Naive thymus-derived CD8-positive, alpha-beta T cell (primary cell): ENCODE measurements at places on chromosomes 1 and 21. TPM values are rescaled to one million over a fixed set of nuclear protein-coding genes. Genes with fewer than 3 reads are reported as not detected.
A peak's percentile ranks its signal among the peaks of the same experiment; 100 is the strongest.

DNA sequence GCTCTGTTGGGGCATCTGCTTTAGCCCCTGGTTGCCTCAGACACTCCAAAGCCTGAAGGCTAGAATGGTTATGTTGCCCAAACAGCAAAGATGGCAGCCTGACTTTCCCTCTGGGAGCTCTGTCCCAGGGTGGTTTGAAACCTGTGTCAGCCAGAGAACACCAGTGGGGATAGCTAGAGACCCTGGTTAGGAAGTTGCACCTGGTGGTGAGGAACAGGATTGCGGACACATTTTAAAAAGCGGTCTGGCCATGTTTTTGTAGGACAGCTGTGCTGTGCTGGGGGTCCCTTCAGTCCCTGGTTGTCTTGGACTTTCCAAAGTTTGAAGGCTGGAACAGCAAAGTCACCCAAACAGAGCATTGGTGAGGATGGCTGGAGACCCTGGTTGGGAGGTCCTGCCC is 87.8 kb downstream of the DNM3 start:
- H3K36me3 ChIP-seq: peaks cover 2% of the 10 kb centered on the region
- H3K27ac ChIP-seq: no peak overlapping the region
- DNase-seq: no peak
- no peak overlapping the region for H3K4me3 ChIP-seq
- no peaks in the 10 kb centered on the region for H3K4me1 ChIP-seq

FHAD1 gene
- not detected for total RNA-seq

DNA sequence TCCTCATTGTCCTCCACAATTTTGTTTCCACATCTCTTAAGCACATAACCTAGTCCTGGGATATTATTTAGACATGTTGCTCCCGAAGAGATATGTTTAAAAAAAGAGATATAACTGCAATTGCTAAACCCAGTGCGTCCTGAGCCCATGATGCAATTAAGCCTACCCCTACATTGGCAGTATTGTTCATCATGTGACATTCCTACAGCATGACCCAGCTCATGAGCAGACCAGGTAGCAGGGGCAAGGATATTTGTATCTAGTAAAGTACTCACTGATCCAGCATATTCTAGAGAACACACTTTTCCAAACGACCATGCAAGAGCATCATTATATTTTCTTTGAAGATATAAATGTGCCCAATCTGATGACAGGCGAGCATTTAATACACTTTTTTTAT is 1.2 kb downstream of the ADAM30 start:
- no peak overlapping the region for H3K4me3 ChIP-seq
- H3K4me1 ChIP-seq: peaks cover 9% of the 10 kb centered on the region
- no peak overlapping the region for H3K27ac ChIP-seq
- peaks cover 5% of the 10 kb centered on the region for H3K27me3 ChIP-seq

GRCh38 chr1:154348429-154349076 is 23.2 kb downstream of the ATP8B2 start:
- H3K4me1 ChIP-seq: peaks cover 41% of the 10 kb centered on the region
- peaks cover 24% of the 10 kb centered on the region for H3K36me3 ChIP-seq
- DNase-seq: no peak
- H3K27me3 ChIP-seq: no peaks in the 10 kb centered on the region
- peak overlapping the region; percentile 14 for H3K27ac ChIP-seq
- no peak overlapping the region for H3K4me3 ChIP-seq

DYNLT5 gene
- total RNA-seq: not detected

DNA sequence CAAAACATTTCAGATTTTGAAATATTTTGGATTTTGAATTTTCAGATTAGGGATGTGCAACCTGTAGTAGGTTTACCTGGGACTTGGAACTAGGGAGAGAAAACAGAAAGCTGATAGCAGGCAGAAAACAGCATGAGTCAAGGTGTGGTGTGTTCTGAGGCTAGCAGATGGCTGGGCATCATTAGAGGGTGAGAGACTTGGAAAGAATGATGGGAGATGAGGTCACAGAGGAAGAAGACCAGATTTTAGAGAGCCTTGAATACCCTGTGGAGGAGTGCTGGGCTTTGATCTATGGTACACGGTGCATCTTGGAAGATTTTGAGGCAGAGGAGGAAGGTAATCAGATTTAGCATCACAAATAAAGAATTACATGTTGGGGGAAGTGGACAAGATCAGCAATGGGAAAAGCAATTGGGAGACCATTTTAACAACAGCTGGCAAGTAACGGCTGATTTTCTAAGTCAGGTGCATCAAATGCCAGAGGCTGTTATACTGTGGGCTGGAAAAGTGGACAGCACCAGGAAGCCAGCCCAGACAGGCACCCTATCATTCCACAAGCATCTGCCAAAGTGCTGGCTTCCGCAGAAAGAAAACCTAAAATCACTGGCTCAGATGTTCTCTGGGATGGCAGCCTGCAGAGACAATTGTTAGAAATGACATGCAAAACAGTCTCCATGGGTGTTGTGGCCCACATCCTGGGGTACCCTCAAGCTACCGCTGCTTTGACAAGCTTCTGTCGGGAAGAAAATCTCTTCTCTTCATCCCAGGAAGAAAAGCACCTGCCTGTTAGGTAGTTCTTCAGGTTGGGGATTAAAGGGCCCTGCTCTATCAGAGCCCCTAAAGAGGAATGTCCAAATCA is 30.9 kb upstream of the CAMK1G start:
- DNase-seq: no peak
- H3K4me1 ChIP-seq: peaks cover 2% of the 10 kb centered on the region
- no peaks in the 10 kb centered on the region for H3K36me3 ChIP-seq
- peaks cover 10% of the 10 kb centered on the region for H3K27me3 ChIP-seq
- no peak overlapping the region for H3K4me3 ChIP-seq

GRCh38 chr1:81226603-81226928 is 574.2 kb upstream of the ADGRL2 start:
- H3K27ac ChIP-seq: no peak overlapping the region
- no peaks in the 10 kb centered on the region for H3K27me3 ChIP-seq
- no peaks in the 10 kb centered on the region for H3K4me1 ChIP-seq

ZNF683 gene
- 2.1 TPM for total RNA-seq

GRCh38 chr1:186802388-186802787 is 26.4 kb upstream of the PLA2G4A start:
- no peaks in the 10 kb centered on the region for H3K36me3 ChIP-seq
- no peak overlapping the region for H3K27ac ChIP-seq
- no peak for DNase-seq
- no peaks in the 10 kb centered on the region for H3K27me3 ChIP-seq
- no peak overlapping the region for H3K4me3 ChIP-seq
- H3K4me1 ChIP-seq: no peaks in the 10 kb centered on the region

- no peaks in the 10 kb centered on the region for H3K36me3 ChIP-seq
- H3K4me1 ChIP-seq: no peaks in the 10 kb centered on the region
- H3K27ac ChIP-seq: no peak overlapping the region
- no peak for DNase-seq
- no peak overlapping the region for H3K4me3 ChIP-seq
Measured at GRCh38 chr1:199690496-199690895, 337.0 kb upstream of the NR5A2 start.

GPR61 gene
- 1.2 TPM for total RNA-seq

- no peak overlapping the region for H3K27ac ChIP-seq
- H3K27me3 ChIP-seq: peaks cover 5% of the 10 kb centered on the region
- H3K4me3 ChIP-seq: no peak overlapping the region
- no peaks in the 10 kb centered on the region for H3K4me1 ChIP-seq
- no peaks in the 10 kb centered on the region for H3K36me3 ChIP-seq
- DNase-seq: no peak
Measured at GRCh38 chr1:40563266-40563665, 31.8 kb downstream of the ZNF684 start.

DNA sequence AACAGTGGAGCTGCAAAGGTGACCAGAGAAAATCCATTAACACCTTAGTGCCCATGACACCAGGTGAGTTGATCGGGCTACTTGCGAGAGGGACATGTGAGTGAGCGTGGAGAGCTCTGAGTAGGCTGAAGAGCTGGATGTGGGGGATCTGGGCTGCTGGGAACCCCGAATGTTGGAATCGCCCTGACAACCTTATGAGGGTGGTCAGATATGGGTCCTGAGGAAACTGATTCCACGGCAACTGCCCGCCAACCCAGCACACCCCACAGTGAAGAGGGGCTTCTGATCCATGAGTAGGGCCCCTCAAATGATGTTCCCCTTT is 705 bp upstream of the QSOX1 start:
- H3K4me3 ChIP-seq: peak overlapping the region; percentile 86
- DNase-seq: peak; percentile 16
- H3K4me1 ChIP-seq: peaks cover 22% of the 10 kb centered on the region
- H3K36me3 ChIP-seq: no peaks in the 10 kb centered on the region

SLC44A5 gene
- 3.7 TPM for total RNA-seq

GRCh38 chr1:218874313-218874712 is 299.4 kb upstream of the LYPLAL1 start:
- no peak overlapping the region for H3K4me3 ChIP-seq
- no peaks in the 10 kb centered on the region for H3K4me1 ChIP-seq
- no peaks in the 10 kb centered on the region for H3K36me3 ChIP-seq
- no peaks in the 10 kb centered on the region for H3K27me3 ChIP-seq
- no peak for DNase-seq
- H3K27ac ChIP-seq: no peak overlapping the region

PIGM gene
- total RNA-seq: 9.7 TPM

DNA sequence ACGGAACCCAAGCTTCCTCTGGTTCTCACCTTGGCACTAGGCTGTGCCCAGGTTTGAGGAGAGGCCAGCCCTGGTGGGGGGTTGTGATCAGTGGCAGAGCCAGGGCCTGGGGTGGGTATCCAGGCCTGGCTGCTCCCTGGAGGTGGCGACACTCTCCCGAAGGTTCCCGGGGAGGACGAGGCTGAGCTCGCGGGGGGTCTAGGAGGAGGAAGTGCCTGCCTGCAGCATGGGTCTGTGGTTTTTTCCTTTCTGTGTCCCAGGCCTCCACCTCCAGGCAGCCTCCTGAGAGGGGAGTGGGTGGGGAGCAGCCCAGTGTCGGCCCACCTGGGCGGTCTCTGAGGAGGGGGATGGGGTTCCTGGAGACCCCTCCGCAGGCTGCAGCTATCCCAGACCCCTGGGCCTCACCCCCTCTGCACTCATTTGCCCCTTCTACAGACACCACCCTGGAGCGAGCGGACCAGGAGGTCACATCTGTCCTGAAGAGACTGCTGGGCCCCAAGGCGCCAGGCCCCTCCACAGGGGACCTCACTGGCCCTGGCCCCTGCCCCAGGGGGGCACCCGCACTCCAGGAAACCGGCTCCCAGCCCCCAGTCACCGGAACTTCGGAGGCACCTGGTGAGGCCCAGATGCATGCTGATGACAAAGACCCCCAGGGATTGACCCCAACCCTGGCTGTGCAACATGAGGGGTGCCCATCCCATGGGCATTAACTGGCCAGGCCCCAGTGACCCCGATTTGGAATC is 44.3 kb downstream of the TRIM11 start:
- H3K36me3 ChIP-seq: no peaks in the 10 kb centered on the region
- H3K27me3 ChIP-seq: no peaks in the 10 kb centered on the region
- H3K4me3 ChIP-seq: no peak overlapping the region
- peak; percentile 53 for DNase-seq
- H3K4me1 ChIP-seq: no peaks in the 10 kb centered on the region

- H3K4me1 ChIP-seq: peaks cover 7% of the 10 kb centered on the region
- H3K27ac ChIP-seq: no peak overlapping the region
- H3K36me3 ChIP-seq: no peaks in the 10 kb centered on the region
- no peak for DNase-seq
- no peaks in the 10 kb centered on the region for H3K27me3 ChIP-seq
Measured at GRCh38 chr1:225767634-225768540, 9.7 kb upstream of the SRP9 start.

DNA sequence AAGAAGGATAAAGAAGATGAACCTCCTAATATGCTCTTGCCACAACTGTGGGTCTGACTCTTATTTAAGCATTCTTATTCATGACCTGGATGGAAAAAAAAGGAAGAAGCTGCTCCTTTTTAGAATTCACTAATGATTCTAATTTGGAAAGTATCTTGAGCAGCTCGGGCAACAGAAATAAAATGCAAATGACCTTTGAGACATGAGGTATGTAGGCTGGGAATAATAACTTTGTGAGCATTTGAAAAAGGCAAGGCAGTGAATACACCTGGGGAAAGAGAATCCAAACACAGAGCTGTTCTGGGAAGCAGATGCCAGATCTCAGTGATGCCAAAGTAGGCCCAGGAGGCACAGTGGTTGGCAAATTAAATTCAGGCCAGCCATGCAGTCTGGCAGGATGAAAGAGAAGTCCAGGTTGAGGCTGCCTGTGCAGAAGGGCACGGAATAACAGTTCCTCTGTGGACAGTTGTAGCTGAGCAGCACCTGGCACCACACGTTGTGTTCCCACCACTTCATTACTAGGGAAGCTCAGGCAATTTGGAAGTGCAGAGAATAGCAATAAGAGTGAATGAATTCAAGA is 320.8 kb upstream of the ST6GALNAC5 start:
- no peak overlapping the region for H3K4me3 ChIP-seq
- DNase-seq: no peak
- no peaks in the 10 kb centered on the region for H3K4me1 ChIP-seq
- H3K27ac ChIP-seq: no peak overlapping the region

FMO5 gene
- 1.2 TPM for total RNA-seq

GRCh38 chr21:45940621-45941337 is 40.8 kb upstream of the COL6A1 start:
- H3K36me3 ChIP-seq: no peaks in the 10 kb centered on the region
- no peak for DNase-seq
- no peak overlapping the region for H3K27ac ChIP-seq
- no peaks in the 10 kb centered on the region for H3K27me3 ChIP-seq
- no peak overlapping the region for H3K4me3 ChIP-seq

GRCh38 chr1:41672173-41672572 is 187.7 kb upstream of the EDN2 start:
- peaks cover 74% of the 10 kb centered on the region for H3K4me1 ChIP-seq
- DNase-seq: no peak
- no peak overlapping the region for H3K27ac ChIP-seq
- no peaks in the 10 kb centered on the region for H3K27me3 ChIP-seq

PCP4 gene
- not detected for total RNA-seq

GRCh38 chr1:22080191-22080590 is 27.7 kb downstream of the CDC42 start:
- H3K4me1 ChIP-seq: peaks cover 47% of the 10 kb centered on the region
- H3K27ac ChIP-seq: peak overlapping the region; percentile 78
- DNase-seq: no peak
- H3K27me3 ChIP-seq: no peaks in the 10 kb centered on the region
- H3K36me3 ChIP-seq: peaks cover 8% of the 10 kb centered on the region
- no peak overlapping the region for H3K4me3 ChIP-seq

MFAP2 gene
- total RNA-seq: not detected

OVAAL gene
- not detected for total RNA-seq

OR2L3 gene
- total RNA-seq: 0.27 TPM

GRCh38 chr1:86753700-86754099 is 49.3 kb downstream of the SH3GLB1 start:
- no peaks in the 10 kb centered on the region for H3K36me3 ChIP-seq
- H3K27me3 ChIP-seq: peaks cover 36% of the 10 kb centered on the region
- no peak overlapping the region for H3K27ac ChIP-seq
- no peak overlapping the region for H3K4me3 ChIP-seq

GRCh38 chr21:29586696-29587095 is 288.0 kb downstream of the BACH1 start:
- H3K4me1 ChIP-seq: no peaks in the 10 kb centered on the region
- peaks cover 11% of the 10 kb centered on the region for H3K27me3 ChIP-seq
- no peak overlapping the region for H3K4me3 ChIP-seq
- H3K27ac ChIP-seq: no peak overlapping the region
- H3K36me3 ChIP-seq: no peaks in the 10 kb centered on the region
